NCI-H446 (cell line): ENCODE measurements at places on chromosomes 16 and 17.

DNA sequence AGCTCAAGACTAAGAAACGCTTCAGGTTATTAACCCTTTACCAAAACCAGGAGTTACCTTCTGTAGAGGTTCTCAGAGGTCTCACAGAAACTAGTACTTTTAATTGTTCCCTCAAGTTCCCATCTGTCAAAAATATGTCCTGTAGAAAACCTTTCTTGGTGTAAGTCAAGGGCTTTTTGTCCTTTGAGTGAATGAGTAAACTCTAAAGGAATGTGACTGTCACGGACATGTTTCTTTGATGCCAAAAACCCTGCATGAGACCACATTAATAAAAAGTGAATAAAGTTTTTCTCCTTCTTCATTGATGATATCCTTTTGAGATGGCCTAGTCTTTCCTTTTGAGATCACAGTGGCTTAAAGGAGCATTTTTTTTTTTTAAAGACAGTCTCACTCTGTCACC lies 102.9 kb downstream of the NLK start:
- DNase-seq, result no peak

DNA sequence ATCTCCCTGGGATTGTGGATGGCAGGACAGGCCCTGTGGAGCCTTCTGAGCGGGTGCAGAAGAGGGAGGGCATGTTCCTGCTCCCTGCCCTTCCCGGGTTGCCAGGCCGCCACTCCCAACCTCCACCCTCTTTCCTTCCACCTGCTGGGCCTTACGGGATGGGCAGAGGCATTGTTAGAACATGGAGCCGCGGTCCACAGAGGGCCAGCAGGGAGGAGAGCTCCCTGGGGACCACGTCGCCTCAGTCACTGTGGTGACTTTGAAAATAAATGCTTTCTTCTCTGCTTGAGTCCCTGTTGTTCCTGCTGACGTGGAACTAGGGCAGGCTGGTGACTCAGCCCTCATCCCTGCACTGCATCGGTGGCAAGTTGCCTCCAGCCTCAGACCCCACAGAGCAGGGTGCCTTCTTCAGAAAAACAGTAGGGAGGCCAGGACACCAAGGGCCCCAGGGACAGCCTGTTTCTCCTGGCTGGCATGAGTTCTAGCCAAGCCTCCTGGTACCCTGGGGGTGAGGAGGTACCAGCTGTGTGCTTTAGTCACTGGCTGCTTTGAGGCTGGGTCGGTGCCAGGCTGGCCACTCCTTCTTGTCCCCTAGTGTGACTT lies 224.9 kb downstream of the SEC14L1 start:
- no peak for DNase-seq

GRCh38 chr17:1890758-1891450 lies 61.1 kb downstream of the RPA1 start:
- DNase-seq, result no peak

GRCh38 chr16:57462978-57463362 lies 491 bp downstream of the POLR2C start:
- no peak for DNase-seq

- no peak for DNase-seq
Measured at GRCh38 chr16:71956486-71956885, 43.7 kb downstream of the PKD1L3 start.

DNA sequence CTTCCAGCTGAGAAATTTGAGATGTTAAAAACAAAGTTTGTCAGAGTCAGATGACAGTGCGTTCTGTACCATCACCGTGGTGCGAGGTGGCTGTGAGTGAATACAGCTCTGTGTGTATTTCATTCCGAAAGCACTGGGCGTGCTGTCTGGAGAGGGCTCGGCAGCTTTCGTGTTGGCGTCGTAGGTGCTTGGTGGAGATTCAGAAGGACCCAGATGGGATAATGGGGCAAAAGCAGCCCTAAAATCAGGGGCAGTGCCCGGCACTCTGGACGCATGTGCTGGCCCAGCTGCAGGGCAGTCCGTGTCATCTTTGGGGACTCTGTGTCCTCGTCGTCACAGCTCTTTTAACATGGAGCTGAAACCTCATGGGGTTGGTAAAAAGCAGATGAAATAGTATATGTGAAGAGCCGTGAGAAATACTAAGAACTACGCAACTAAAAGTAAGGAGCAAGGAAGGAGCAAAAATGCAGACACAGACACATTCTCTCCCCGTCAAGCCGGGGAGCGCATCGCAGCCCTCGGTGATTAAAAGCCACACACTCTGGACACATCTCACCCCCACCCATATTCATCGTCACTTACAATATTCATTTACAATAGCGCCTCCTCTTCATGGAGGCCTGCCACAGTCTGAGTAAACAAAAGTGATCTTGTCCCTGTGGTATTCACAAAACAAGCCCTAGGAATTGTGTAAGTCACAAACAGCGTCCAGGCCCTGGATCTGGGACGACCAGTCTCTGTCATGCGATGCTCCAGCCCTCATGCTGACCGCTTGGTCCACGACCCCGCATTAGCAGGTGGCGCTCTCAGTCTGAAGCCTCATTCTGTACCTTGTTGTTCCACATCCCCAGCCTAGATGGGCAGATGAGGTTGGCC lies 206.7 kb downstream of the RPTOR start:
- no peak for DNase-seq

- DNase-seq, result no peak
Measured at GRCh38 chr17:50653738-50654137, 19.1 kb downstream of the ABCC3 start.

GRCh38 chr16:20268409-20268808 lies 58.9 kb downstream of the GP2 start:
- no peak for DNase-seq

GRCh38 chr17:51036084-51036483 lies 84.6 kb downstream of the SPAG9 start:
- DNase-seq, result no peak

DNA sequence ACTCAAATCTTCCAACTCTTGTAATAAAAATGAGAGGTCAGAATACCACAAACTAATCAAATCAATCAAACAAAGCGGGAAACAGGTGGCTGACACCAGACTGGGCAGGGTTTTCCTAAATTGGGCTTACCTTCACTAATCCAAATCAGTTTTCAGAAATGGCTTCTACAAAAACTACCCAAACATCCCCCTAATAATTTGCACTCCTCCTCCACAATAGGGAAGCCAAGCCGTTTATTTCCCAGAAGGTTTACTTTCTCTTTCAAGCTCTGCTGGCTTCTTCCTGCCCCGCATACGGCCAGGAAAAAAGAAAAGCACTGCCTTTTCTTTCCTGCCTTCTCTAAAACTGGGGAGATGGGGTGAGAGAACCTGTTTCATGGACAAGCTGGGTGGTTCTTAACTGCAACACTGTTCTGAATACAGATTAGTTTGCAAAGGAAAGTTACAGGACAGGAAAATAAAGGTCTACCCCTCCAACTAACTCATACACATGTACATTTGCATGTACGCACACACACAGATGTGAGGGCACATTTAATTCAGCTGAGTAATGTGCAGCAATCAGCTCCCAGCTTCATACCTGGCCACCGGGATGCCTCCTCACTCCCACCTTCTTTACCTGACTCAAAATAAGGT lies 9.2 kb downstream of the STAT3 start:
- DNase-seq, result no peak
